Mesendoderm (in vitro differentiated cells): ENCODE measurements at places on chromosomes 7 and 10.
A peak's percentile ranks its signal among the peaks of the same experiment; 100 is the strongest.

- no peak for DNase-seq
Measured at GRCh38 chr7:37205451-37205850, 243.2 kb downstream of the ELMO1 start.

DNA sequence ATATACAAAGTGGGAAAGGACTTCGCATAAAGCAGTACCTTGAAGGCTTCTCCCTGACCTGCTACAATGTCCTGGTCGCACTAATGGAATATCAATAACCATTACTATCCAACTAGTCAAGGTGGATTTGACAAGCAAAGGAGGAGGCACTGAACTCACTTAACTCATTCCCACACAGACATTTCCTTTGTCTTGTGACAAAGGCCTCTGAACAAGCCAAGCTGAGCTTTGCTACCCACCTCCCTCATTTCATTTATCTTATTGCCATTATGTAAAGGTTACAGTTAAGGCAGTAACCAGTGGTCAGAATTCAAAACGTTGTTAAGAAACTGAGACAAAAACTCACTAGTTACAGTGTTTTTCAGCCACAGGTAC, 7.3 kb downstream of the ELMO1 start:
- DNase-seq, result no peak

- no peak for DNase-seq
Measured at GRCh38 chr7:130650611-130651120, 17.9 kb downstream of the COPG2 start.

- no peak for DNase-seq
Measured at GRCh38 chr7:28725911-28726310, 232.2 kb downstream of the TRIL start.

GRCh38 chr7:149067869-149068268, 22.6 kb downstream of the ZNF786 start:
- DNase-seq, result peak; percentile 33

DNA sequence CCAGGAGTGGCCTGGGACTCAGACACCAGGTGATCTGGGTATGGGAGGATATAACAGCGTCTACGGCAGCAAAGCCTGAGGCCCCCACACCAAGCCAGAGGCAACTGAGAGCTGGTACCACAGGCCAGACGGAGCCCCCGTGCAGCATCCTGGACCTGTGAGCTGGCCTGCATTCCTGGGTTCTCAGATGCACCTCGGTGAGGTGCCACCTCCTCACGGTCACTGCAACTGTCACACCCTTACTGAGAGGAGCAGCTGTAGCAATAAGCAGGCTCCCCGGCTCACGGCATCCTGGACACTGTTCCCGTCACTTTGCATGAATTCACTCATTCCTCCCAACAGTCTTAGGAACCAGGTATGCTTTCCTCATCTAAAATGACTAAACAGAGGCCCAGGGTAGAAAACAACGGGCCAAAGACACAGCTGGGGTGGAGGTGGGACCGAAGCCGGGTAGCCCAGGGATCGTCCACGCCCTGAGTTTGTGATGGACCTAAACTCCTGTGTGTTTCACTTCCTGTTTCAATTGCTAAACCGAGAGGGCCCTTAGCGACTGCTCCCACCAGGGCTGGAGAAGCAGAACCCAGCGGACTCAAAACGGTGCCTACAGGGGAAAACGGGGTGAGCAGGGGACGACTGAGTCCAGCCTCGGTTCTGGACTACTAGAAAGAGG, 98.7 kb downstream of the CTBP2 start:
- DNase-seq, result no peak

DNA sequence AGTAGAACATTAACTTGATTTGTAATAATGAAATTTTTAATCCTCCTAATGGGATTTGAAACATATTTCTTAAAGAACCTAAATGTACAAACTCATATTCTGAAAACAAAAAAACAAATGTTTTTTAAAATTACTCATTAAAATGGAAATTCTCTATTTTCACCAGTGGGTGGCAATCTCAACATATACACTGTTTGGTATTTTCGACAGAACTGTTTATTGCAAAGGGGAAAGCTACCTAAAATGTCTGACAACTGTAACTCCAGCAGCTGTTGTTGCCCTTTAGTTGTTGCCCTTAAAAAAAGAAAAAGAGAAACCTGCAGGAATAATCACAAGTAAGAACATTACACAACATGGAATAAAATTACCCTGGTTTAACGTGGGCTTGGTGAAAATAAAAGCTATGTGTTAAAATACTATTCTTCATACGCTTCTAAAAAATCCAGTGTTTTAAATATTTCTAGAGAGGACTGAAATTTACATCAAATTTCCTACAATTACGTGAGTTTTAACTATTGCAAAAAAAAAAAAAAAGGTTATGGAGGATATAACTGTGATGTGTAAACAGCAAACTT, 54.5 kb downstream of the COL1A2 start:
- DNase-seq, result peak; percentile 65

DNA sequence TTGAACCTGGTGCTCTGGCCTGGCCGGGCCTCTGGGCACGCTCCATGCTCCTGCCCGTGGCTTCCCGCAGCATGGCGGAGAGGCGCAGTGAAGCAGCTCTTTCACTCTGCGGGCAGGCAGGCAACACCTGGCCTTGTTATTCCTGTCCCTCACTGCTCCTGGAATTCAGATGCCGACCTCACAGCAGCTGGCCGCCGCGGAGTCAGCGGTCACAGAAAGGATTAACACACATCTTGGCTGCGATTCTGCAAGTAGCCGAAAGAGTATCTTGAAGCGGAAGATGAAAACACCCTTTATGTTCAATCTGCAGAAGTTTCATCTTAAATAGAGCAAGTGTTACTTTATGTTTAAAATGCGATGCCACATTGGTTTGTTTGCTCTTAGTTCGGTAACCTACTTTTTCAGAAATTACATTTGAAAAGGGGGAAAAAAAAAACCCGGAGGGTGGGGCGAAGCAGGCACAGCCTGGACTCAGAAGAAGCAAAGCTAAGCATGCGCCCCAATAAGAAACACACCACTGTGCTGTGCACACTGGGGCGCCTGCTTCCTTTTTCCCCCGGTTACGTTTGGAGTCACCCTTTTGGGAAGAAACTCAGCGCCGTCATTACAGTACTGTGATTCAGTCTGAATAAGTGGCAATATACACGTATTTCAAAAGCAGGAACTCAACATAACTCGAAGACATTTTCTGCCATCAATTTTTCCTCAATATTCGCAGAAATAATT, 42.3 kb downstream of the BRI3 start:
- peak; percentile 85 for DNase-seq

DNA sequence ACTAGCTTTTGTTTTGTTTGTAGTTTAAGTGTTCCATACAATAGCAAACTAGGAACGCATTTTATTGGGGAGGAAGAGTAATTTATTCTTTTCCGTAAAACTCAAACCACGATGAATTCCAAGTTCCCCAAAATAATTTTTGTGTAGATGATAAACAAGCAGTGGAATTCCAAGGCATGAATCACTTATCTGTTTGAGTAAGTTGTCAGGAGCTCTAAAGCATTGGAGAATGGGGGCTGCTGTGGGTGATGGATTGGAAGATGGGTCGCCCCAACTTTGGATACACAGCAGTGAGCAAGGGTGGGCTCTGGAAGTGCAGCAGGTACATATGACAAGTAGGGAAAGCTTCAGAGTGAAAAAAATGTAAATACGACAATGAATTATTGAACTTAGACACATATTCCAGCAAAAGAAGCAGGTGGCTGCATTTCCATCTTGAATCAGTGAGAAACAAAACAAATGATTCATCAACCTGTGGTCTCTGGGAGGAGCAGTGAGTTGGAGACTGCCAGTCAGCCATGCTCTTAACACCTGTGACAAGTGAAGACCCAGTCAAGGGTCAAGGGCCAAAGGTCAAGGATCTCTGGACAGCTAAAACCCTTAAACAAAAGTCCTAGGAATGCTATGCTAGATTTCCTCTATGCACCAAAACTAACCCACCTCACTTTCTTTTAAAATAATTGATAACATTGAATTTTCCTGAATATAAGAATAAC, 34.2 kb upstream of the ADRB1 start:
- no peak for DNase-seq

- DNase-seq, result peak; percentile 62
Measured at GRCh38 chr10:84341538-84341856, 13.1 kb downstream of the CCSER2 start.

DNA sequence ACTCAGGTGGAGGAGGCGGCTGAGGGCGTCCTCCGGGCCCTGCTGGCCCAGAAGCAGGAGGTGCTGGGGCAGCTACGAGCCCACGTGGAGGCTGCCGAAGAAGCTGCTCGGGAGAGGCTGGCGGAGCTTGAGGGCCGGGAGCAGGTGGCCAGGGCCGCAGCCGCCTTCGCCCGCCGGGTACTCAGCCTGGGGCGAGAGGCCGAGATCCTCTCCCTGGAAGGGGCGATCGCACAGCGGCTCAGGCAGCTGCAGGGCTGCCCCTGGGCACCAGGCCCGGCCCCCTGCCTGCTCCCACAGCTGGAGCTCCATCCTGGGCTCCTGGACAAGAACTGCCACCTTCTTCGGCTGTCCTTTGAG, 2.8 kb downstream of the TRIM56 start:
- DNase-seq, result no peak

GRCh38 chr10:59315465-59315864, 46.9 kb downstream of the FAM13C start:
- DNase-seq, result no peak

DNA sequence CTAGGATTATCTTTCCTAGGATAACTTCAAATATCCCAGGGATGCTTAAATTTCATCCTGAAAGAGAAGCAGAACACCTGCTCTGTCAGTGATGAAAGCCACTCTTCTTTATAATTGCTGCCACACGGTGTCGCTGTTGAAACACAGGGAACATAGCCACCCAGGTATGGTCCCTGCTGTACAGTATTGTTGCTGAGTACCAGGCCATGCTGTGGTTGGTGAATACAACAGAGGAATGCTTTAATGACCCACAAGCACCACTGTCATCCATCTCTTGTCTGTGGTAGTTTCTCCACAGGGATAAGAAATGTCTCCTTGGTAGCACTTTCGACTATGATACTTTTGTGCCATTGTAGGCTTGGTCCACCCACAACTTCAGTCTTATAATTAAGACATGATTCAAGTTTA, 70.6 kb upstream of the STARD3NL start:
- peak; percentile 69 for DNase-seq

- DNase-seq, result no peak
Measured at GRCh38 chr10:7260912-7261311, 149.9 kb downstream of the SFMBT2 start.

DNA sequence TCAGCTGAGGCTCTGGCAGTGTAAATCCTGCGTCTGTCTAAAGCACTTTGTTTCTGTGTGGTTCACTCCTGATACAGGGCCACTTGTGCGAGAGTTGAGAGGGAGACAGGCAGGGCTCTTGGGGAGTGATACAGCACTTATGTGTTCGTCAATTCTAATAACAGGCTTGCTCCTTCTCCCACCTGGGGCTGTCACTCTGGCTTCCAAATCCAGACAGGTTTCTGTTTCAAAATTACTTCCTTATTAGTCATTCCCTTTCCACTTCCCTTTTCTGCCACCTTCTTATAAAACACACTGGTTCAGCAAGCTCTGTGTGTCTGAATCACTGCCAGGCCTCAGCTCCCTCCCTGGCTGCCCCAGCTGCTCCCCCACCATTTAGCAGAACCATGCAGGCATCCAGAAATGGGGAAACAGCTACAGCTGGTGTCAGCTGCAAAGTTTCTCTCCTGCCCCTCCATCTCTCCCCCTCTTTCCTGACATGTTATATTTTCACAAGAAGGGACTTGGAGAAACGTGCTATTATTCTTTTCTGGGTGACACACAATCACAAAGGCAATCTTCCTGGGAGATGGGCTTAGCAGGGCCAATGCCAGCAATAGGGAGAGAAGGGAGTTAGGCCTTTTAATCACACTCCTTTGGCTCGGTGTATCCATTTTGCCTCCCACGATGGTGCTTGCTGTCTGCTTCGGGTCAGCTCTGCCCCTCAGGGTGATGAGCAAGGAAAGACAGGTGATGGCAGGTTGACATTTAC, 58.4 kb upstream of the ZNRF2 start:
- no peak for DNase-seq

- no peak for DNase-seq
Measured at GRCh38 chr10:50345545-50345944, 94.2 kb upstream of the ASAH2 start.

DNA sequence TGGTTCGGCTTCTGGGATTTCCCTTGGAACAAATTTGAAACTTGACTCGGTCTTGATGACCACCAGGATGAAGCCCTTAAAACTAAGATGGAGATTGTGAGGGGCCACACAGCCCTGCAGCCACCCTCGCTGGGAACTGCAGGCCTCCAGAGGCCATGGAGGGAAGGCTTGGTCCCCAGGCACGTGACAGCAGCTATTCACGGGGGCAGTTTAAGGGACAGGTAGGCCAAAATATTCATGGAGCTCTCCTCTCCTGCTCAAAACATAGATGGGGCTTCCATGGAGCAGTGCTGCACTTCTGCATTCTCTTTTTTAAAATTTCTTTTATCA, 137.0 kb downstream of the ADCY1 start:
- no peak for DNase-seq

- DNase-seq, result no peak
Measured at GRCh38 chr7:157910446-157910845, 573.6 kb downstream of the DNAJB6 start.

- DNase-seq, result no peak
Measured at GRCh38 chr10:73628405-73628804, 12.9 kb downstream of the MYOZ1 start.

DNA sequence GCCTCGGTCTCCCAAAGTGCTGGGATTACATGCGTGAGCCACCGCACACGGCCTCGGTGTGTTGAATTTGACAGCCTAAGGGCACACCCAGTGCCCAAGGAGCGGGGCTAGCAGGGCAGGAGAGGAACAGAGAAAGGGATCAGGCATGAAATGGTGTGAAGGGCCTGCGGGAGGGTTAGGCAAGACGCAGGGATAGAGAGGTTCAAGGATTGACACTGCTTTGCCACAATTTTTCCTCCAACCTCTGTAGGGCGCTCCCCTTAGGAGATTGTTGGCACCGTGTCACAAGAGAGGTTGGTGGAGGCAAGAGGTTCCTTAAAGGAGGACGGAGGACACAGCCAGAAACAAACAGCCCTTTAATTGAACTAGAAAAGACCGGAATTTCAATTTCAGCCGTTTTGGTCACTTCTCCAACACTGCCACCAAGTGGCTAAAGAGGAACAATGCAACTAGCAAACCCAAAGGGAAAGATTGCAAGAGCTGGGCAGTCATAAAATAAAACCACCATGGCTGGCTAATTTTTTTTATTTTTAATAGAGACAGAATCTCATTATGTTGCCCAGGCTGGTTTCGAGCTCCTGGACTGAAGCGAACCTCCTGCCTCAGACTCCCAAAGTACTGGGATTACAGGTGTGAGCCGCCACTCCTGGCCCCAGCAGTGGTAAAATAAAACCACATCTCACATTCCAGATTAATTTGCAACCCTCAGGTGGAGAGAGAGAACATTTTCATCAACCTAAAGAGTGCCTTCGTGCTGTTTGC, 6.9 kb upstream of the CREB3L2 start:
- peak; percentile 86 for DNase-seq

DNA sequence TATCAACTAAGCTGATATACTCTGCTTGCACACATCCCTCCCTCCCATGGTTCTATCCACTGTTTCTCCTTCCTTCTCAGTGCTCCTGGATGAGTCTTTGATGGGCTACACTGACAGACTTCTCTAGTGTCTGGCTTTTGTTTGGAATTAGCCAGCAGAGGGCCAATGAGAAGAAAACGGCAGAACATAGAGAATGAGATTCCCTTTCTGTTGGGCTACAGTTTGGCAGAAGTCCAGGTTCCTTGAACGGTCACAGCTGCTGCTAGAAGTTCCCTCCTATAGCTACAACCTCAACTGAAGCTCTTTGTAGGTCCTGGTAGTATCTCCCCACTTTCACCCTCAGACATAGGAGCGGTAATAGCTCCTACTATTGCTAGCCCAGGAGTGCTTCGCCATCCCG, 251.1 kb upstream of the LRRN3 start:
- DNase-seq, result peak; percentile 49
